ENCODE measurements at places on chromosomes 2 and 18. TPM values are rescaled to one million over a fixed set of nuclear protein-coding genes. Genes with fewer than 3 reads are reported as not detected.

- DNase-seq, result no peak
Observed at GRCh38 chr18:65907281-65907680, 156.5 kb downstream of the CDH7 start.

GRCh38 chr2:24745825-24746224, 47.4 kb downstream of the PTRHD1 start:
- no peak for DNase-seq

- no peak for DNase-seq
Observed at GRCh38 chr2:32564417-32565035, 63.3 kb upstream of the TTC27 start.

- no peak for DNase-seq
Observed at GRCh38 chr2:64615192-64615763, 38.4 kb downstream of the SERTAD2 start.

GRCh38 chr2:203670939-203671338, 35.5 kb upstream of the CD28 start:
- no peak for DNase-seq

DNA sequence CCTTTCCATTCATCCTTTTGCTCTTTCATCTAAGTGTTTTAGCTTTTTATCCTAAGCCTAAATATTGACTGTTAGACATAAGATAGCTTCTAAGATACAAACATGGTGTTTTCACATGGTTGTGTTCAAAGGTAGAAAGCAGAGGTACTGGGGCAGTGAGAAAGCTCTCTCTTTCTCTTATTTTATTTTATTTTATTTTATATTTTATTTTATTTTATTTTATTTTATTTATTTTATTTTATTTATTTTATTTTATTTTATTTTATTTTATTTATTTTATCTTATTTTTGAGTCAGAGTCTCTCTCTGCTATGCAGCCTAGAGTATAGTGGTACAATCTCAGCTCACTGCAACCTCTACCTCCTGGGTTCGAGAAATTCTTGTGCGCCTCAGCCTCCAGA, 287.2 kb downstream of the IKZF2 start:
- DNase-seq, result no peak

GRCh38 chr18:23977719-23978483, 36.7 kb upstream of the TTC39C start:
- no peak for DNase-seq

- no peak for DNase-seq
Observed at GRCh38 chr2:132549935-132550670, 119.9 kb downstream of the LYPD1 start.

GRCh38 chr2:208985644-208986043, 438.2 kb upstream of the MAP2 start:
- no peak for DNase-seq

DNA sequence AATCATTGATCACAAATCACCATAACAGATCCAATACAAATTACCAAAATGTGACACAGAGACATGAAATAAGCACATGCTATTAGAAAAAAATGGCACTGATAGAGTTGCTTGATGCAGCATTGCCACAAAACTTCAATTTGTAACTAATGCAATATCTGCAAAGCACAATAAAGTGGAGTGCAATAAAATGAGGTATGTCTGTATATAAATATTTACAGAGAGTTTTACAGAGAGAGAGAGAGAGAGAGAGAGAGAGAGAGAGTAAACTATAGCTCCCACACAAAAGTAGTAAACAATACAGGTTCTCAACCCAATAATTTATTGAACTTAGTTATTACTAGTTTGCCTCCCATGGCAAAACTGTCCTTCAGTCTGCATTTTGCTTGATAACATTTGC, 1807.0 kb downstream of the SUCLG1 start:
- DNase-seq, result no peak

- DNase-seq, result no peak
Observed at GRCh38 chr2:73488079-73488478, 102.4 kb downstream of the ALMS1 start.

DNA sequence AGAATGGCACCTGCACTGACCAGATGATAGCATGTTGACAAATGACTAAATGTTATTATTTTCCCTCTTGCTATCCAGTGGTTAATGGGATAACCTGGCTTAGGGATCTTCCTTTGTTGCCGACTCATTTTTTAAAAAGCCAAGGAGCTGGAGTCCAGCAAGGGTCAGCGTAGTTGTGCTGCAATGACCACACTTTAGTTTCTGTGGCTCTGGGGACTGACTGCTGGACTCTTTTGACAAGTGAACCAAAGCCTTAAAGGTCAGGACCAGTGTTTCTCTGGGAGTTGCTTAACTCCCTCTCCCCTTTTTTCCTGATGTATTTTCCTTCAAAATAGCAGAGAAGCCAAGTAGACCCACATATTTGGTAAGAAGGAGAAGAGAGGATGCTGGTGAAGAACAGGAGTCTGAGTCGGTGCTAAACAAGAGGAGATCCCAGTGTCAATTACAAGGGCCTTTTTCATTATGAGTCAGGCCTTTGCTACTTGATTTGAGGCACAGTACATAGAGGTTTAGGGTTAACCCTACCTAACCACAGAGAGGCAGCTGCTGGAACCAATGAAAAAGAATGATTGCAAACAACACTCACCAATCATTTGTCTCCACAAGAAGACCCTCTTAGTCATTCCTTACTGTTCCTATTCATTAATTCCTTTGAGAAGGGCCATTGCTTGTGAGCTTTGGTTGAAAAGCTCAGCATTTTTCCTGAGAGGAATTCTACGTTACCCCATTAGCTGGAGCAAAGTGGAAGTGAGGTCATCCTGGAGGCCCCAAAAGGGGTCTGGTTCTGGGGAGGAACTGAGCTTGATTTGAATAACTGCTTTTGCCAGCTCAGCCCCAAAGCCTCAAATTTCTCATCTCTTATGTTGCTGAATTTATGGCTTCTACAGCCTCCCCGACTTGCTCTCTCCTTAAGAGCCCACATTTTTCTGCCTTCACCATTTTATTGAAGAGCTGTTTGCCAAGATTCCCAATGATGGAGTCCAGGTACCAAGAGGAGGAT, 137.6 kb upstream of the HNMT start:
- DNase-seq, result no peak

- DNase-seq, result no peak
Observed at GRCh38 chr2:204145791-204146190, 209.2 kb downstream of the ICOS start.

GRCh38 chr2:21772624-21773023, 648.9 kb downstream of the TDRD15 start:
- DNase-seq, result no peak

GRCh38 chr2:85550486-85550885, 10.8 kb downstream of the GGCX start:
- no peak for DNase-seq

DNA sequence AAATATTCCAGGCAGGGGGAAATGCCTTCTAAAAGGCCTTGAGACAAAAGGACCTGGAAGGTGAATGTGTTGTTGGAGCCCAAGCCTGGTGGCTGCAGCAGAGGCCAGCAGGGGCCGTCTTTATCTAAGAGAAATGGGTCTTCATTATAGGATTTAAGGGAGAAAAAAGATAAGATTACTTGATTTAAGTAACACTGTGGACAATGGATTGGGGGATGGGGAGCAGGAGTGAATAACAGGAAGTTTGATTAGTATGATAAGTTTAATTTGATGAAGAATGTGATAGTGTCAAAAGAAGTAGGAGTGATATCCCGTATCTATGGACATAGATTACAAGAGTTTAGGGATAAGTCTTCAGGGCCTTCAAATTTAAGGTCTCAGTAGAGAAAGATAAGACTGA, 64.2 kb downstream of the WDR75 start:
- no peak for DNase-seq

DNA sequence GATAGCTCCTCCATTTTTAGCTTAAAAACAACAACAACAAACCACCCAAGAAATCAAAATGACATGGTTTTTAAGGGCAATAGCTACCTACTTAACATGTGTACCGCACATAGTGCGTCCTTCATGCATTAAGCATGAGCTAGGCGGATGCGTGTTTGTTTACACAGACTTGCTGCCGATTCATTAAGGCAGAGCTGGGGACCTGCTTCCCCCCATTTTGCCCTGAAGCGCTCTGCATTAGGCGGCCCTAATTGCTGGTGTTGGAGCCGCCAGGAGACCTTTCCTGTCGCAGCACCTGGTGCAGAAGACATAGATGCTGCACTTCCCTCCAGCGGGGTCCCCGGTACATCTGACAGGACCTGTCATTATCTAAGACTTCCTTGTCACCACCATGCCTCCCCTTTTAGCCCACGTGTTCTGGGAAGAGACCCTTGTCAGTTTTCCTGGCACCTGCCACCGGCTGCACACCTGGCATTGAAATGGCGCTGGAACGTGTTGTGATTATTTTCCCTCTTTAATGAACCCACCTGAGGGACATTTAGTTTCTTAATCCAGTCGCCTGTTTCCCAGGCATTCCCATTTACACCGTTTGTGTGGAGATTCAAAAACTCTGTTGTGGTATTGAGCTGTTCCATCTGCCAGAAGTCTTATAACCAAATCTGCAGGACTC, 261.1 kb upstream of the RAB12 start:
- no peak for DNase-seq

GRCh38 chr18:12059334-12060181, 34.1 kb upstream of the ANKRD62 start:
- peak; percentile 22 for DNase-seq

CCDC148 gene
- 0.92 TPM for total RNA-seq

C2orf78 gene
- total RNA-seq, result not detected

NRBP1 gene
- 93.0 TPM for total RNA-seq

GCG gene
- total RNA-seq, result not detected

TMEM247 gene
- not detected for total RNA-seq

FBLN7 gene
- total RNA-seq, result 4.1 TPM

ADD2 gene
- total RNA-seq, result 6.6 TPM

MMADHC gene
- total RNA-seq, result 115 TPM

GAD1 gene
- 0.70 TPM for total RNA-seq

Data from A673 (cell line).